ENCODE measurements at places on chromosomes 1 and 21.

DNA sequence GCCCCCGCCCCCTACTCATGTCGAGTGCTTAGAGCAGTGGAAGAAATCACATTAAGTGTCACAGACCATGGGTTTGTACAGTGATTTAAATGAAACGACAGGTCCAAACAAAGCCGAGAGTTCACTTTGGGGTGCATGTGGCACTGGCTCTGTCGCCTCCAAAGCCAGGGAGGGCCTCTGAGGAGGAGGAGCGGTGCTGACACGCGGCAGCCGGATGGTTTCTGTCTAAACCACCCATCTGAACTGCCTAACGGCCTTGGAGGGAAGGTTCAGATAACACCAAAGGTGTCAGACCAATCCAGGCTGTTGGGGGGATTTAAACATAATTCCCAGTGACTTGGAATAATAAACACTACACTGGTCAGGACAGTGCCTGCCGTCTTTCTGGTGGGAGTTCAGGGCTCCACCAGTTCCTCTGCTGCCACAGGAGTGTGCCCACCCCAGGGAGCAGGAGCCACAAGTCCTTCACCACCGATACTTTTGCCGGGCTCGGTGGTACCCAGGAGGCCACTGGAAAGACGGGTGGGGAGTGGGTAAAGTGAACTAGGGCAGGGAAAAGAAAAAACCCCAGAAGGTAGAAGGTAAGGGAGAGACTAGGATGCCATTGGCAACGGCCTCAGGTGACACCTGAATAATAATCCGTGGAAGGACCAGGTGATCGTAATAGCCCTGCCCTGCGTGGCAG, 78.2 kb downstream of the SLC66A1 start:
- no peak for DNase-seq

GRCh38 chr1:91450260-91450659, 45.6 kb upstream of the HFM1 start:
- DNase-seq = no peak

GRCh38 chr1:14332158-14332557, 266.3 kb upstream of the KAZN start:
- DNase-seq = no peak

DNA sequence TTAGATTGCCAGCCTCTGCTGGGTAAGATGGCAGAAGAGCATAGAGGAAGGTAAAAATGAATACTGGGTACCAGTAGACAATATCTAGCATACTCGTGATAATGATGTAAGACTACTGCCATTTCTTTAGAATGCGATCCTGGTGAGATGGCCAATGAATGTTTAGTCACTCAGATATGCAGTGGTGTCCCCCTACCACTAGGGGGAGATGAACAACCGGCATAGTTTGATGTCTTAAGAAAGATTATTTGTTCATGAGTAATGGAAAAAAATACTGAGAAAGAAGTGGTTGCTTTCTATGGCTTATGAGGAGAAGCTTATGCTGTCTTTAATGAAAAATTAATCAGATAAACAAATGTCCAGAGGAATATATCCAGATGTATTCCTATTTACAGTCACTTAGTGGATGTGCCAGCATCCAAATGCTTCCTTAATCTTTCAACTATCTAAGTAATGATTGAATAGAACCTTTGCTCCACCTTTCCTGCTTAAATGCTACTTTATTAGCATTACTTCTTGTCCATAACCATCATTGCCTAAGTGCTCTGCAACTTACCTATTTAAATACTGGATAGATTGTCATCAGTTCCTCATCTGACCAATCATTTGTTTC, 256.6 kb downstream of the ST6GALNAC3 start:
- DNase-seq = peak; percentile 7

DNA sequence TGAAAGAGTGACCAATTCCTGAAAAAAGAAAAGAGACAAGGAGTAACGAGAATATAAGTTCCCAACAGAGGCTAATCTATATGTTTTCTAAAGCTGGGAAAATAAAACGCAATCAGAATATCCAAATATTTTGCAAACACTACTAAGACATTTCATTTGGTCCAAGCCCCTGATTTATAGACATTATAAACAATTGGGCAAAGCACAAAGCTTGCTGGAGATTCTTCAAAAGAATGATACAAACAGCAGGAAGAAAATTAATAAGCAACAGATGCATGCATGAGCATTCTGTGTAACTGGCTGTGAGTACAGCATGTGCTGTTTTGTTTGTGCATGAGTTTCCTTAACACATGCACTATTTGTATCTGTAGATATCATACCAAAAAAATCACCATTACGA, 552.9 kb downstream of the LTN1 start:
- no peak for DNase-seq

- no peak for DNase-seq
Measured at GRCh38 chr1:119000371-119001180, 12.4 kb upstream of the TBX15 start.

GRCh38 chr1:4602462-4603294, 51.7 kb upstream of the AJAP1 start:
- no peak for DNase-seq

DNA sequence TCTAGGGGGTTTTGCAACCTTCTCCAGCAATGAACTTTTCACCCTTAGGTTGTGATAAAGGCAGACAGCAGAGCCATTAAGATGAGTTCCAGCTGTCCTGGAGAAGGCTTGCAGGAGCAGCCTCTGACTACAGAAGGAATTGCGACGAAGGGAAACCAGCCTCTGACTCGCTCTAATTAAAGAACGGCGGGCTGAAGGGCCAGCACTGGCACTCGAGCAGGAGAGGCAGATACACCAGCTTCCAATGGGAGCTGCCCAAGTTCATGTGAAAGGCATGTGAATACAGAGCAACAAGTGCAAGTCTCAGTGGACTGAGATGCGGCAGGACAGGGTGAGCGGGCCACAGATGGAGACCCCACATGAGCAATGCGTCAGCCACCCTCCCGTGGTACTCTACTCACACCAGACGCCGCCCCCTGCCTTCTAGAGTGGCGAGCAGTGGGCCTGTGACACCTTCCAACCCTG, 15.7 kb downstream of the RCC2 start:
- DNase-seq = no peak

DNA sequence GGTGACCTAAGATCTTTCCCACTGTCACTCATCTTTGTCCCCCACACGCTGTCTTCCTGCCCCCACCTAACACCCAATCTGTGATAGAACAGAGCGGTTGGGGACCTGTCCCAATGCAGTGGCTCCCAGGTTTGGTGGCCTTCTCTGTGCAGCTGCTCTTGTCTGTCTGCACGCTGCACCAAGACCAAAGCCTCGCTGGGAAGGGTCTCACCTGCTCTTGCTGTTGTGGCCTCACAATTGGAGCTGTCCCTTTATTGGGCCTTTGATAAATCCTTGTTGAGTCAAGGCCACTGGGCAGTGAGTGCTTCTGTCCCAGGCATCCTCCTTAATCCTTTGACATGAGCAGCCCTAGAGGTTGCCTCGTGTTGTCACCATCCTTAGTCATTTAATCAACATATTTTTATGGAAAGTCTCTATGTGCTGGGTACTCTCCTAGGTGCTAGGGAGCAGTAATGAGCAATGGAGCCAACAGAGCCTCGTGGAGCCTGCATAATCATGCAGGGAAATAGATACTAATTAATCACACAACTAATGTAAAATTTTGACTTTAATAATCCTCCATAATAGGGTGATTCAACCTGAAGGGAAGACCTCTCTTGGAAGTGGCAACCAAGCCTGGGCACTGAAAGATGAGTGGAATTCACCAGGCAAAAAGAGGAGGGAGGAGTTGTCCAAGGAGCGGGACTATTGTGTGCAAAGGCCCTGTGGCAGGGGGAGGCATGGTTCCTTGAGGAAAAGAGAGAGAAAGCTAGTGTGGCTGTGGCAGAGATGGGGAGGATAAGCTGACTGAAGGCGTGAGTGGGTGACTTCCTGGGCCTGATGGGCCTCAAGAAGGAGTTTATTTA, 57.6 kb downstream of the MAN1C1 start:
- no peak for DNase-seq

GRCh38 chr1:73160759-73161158, 878.4 kb upstream of the NEGR1 start:
- DNase-seq = no peak

- no peak for DNase-seq
Measured at GRCh38 chr1:7253118-7253480, 467.8 kb downstream of the CAMTA1 start.

DNA sequence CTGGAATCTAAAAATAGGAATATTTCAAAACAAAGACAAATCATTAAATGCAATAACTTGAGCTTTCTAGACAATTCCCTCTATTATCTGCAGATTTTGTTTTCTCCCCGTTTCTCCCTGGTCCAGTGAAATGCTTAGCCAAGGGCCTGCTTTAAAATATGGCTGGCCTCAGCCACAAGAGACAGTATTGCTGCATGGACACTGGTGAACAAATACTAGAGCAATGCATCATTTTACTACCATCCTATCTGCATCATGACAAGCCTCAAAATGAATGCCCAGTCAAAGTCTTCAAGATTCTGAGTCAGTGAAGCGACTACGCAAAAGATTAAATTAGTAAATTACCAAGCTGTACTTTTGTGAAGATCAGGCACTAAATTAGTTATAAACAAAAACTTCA, 80.5 kb downstream of the ENAH start:
- DNase-seq = no peak

- DNase-seq = no peak
Measured at GRCh38 chr1:178341261-178341956, 155.4 kb downstream of the CLEC20A start.

- DNase-seq = no peak
Measured at GRCh38 chr1:9844106-9844505, 20.3 kb upstream of the CLSTN1 start.

DNA sequence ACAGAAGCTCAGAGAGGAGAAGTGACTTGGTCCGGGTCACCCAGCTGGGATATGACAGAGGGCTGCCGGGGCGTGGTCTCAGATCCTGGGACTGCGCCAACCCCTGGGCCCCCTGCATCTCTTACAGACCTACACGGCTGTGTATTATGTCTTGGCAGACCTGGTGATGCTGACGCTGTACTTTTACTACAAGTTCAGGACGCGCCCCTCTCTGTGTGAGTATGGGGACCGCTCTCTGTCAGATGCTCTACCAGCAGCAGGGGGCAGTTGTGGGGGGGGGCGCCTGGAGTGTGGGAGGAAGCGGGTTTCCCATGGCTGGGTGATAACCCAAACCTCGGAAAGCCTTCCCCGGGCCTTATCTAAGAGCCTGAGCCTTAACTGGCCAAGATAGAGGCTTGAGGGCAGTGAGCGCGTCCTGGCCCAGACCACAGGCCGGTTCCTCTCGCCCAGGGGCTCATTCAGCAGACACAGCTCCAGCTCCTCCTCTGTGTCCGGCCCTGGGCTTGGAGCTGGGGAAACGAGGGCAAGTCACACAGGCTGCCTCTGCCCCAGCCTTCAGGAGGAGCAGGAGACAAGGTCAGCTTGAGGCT, 13.3 kb downstream of the SLC66A1 start:
- DNase-seq = no peak

GRCh38 chr1:232728507-232729263, 76.5 kb upstream of the MAP10 start:
- no peak for DNase-seq

- no peak for DNase-seq
Measured at GRCh38 chr1:117632269-117633067, 26.6 kb downstream of the TENT5C start.

DNA sequence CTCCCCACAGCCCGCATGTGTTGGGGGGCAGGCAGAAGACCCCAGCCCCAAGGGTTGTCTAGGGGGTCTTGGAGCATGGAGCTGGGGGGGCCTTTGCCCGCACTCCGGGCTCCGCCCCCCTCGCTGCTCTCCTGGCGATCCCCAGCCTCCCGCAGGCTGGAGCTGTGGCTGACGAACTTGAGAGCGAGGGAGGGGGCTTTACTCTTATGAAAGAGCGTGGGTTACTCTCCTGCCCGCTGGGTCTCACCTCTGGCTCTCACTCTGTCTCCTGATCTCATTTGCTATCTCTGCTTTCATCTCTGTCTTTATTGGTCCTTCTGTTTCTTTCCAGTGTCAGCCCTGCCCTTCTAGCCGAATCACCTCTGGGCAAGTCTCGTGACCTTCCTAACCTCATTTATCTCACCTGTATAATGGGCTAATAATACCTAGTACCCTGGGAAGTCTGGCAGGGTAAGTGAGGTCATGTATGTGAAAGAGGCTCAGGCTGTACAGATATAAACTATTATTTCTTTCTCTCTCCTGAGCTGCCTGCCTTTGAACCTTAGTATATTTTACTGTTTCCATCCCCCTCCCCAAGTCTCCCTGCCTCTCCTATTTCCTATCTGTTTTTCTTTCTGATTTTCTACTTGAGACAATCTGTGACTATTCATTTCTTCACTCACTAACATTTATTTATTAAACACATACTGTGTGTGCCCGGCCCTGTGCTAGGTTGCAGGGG, 731 bp downstream of the EFNA4 start:
- DNase-seq = no peak

DNA sequence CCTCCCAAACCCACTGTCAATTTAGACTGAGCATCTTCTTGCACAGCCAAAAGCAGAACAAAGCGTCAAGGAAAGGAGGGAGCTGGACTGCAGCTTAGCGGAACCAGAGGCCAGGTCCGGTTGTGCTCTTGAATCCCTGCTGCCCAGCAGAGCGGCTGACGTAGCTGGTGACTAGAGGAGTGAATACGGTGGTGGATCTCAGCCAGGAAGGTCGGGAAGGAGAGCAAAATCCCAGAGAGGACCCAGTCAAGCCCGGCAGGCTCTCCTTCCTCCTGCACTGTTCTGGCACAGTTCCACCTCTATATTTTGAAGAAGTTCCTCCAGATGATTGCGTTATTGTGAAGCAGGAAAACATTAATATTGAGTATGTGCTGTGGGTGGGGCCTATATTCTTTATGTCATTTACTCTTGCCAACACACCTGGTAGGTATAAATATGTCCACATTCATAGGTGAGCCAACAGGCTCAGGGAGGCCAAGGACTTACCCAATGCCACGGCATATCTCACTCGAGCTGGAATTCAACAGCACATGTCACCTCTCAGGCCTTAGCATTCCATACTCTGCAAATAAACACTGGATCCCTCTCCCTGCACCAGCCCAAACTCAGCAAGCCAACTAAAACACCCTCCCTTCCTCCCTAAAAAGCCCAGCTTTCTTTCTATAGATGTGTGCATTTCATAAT, 23.6 kb upstream of the ABCB10 start:
- no peak for DNase-seq

DNA sequence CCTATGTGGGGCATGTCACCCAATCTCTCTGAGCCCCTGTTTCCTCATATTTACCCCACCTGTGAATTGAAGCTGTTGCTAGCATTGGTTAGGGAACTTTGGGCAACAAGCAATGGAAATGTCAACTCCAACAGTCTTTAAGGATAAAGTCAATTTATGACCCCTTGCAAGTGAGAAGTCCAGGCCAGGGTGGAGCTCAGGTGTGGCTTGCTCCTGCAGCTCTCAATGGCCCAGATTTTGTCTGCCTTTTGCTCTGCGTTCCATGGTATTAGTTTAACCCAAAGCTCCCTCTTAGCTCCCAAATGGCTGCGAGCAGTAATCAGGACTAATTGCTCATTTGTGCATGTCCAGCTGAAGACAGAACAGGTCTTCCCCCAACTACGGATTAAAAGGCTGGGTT, 70.4 kb upstream of the ABCG1 start:
- DNase-seq = no peak

- DNase-seq = no peak
Measured at GRCh38 chr1:165772739-165773138, 4.1 kb upstream of the TMCO1 start.

GRCh38 chr1:20413136-20413775, 72.8 kb downstream of the CAMK2N1 start:
- DNase-seq = no peak

GRCh38 chr1:117093091-117093534, 28.4 kb downstream of the TRIM45 start:
- no peak for DNase-seq

Data from activated CD4-positive, alpha-beta T cell treated with anti-CD3 and anti-CD28 coated beads for 24 hours (primary cell).